ENCODE measurements at places on chromosomes 3 and 15.

GRCh38 chr3:150763841-150764483, 993 bp upstream of the SIAH2 start:
- no peak for DNase-seq

- DNase-seq: no peak
Observed at GRCh38 chr3:197427021-197427420, 128.6 kb upstream of the DLG1 start.

DNA sequence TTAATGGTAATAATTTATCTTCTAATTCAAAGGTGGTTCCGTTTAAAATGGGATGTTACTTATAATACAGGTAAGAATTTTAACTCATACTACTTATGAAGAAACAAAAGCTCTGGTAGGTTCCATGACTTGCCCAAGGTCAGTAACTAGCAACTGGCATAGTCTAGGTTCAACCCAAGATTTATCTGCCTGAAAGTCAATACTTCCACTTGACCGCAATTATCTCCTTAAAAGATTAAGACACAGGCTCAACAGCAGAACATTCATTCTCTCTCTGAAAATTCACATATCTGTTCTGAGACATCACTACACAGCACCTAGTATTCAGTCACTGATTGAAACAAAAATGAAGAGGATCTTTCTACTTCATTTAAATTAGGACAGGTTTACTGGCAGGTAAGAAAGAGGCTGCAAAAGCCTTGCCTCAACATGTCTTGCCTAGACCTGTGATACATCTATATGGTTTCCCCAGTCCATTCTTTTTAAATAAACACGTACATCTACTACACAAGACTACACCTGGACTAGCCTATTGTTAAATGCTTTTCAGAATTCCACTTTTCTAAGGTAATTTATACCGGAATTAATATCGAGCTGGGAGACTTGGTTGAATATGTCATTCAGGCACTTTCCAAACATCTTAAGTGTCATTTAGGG, 1.2 kb downstream of the CSNK1G1 start:
- no peak for DNase-seq

- DNase-seq: peak; percentile 59
Observed at GRCh38 chr15:41806291-41807181, 21.4 kb upstream of the JMJD7 start.

DNA sequence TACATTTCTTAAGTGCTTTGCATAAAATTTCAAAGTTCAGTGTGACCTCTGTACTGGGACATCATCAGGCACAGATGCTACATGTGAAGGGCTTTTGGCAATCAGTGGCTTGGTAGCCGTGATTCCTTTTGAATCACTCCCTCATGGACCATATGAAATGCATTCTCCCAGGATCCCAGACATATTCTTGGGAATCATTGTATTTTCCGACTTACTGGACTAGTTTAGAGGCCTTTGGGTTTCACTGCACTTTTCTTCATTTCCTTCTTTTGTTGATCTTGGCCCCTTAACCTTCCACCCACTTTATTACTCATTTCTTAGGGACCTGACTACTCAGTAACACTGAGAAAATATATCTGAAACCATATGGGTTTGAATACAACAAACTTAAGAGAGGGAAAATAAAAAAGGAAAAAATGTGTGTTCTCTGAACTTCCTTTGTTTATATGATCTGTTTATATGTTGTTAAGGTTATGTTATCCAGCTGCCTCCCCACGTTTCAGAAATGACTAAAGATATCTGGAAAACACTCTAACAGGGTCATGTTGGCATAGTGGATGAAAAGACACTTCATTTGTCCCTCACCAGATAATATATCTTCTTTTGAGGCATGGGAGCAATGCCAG, 35.1 kb downstream of the HMG20A start:
- no peak for DNase-seq

GRCh38 chr3:149792452-149793270, at the start of gene ANKUB1:
ANKUB1 (minus strand) TSS chr3:149792554; CDS start chr3:149792366, 188 bp downstream.
- no peak for DNase-seq

DNA sequence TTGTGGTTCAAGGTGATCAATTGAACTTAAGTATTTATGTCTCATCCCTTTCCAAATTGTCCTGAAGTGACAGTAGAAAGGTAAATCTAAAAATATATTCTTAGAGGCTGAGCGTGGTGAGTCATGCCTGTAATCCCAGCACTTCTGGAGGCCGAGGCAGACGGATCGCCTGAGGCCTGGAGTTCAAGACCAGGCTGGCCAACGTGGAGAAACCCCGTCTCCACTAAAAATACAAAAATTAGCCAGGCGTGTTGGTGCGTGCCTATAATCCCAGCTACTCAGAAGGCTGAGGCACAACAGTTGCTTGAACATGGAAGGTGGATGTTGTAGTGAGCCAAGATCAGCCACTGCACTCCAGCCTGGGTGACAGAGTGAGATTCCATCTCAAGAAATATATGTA, 226.6 kb downstream of the DPH6 start:
- DNase-seq: no peak

DNA sequence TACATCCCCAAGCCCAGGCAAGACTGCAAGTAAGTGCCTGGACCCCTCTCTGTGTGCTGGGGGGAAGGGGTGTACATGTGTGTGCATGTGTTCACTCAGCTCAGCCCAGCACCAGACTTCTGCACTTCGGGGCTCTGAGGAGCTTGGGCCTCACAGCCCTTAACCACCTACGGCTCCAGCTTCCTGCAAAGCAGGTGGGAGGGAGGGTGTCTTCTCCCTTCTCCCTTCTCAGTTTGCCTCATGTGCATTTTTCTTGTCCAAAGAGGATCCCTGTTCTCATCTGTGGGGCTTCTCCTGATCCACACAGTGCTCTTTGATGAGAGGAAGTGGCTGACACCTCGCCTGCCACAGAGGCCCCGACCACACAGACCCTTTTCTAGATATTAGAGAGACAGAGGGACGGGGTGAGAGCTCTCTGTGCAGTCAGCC, 69.3 kb downstream of the MESD start:
- DNase-seq: no peak

DNA sequence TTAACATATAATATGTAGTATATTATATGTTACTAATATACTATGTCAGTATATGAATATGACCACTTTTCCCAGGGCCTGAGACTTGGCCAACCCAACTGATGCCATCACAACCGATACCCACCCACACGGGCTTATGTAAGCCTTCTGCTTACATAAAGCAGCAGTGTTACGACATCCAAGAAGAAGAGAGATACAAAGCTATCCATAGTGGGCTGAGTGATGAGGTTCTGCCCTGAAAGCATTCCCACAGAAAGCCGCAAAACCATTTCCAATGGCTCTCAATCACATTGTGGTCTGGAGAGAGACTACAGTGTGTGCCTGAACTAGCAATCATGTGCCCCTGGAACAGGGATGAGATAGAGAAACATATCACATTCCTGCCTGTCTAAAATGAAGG, 177.9 kb downstream of the PLOD2 start:
- no peak for DNase-seq

DNA sequence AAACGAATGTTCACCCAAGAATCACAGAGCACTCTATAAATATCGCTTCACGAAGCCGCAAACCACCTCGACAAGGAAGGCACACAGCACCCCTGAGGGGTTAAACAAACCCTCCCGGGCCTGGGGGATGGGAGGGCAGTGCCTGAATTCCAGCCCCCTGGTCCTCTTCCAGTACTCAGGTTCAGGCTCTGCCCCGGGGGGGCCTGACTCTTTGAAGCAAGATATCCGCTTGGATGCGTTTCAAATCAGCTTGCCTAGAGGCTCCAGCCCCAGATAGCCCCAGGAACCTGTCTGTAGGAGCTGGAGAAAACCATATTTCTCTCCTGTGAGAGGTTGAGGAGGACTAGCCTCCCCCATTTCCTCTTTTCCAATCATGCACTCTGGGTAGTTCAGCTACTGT, 194.7 kb downstream of the WNT5A start:
- peak; percentile 53 for DNase-seq

GRCh38 chr15:80890341-80891005, 99.1 kb downstream of the MESD start:
- DNase-seq: no peak
